ENCODE measurements at places on chromosomes 4 and X.
A peak's percentile ranks its signal among the peaks of the same experiment; 100 is the strongest.

DNA sequence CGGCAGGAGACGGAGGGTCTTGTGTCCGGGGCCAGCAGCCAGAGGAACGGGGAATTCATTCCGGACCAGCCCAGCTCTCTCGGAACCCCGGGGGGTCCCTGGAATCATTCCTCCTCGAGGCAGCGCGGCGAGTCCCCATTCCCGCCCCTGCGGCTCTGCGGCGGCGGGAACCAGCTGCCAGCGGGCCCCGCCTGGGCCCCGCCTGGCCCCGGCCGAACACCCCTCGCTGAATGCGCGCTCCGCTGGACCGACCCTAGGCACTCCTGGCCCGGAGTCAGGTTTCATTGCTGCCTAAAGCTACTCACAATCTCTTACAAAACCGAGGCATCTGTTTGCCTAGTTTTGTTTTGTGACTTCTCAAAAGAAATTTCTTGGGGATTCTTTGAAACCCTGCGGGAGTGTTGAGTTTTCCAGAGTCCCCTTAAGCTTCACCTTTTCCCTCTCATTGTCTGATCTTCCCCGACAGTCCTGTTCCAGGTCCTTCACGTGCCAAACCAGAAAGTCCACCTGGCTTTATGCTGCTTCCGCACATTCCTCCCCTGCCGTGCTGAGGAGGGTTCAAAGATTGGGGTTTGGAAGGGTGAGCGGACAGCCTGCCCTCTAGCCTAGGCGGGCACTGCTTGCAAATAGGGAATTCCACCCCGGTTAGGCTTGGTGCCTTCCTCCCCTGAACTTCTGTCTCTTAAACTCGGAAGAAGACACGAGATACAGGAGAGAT is 789 bp downstream of the ARHGAP10 start:
- peak; percentile 31 for DNase-seq

DNA sequence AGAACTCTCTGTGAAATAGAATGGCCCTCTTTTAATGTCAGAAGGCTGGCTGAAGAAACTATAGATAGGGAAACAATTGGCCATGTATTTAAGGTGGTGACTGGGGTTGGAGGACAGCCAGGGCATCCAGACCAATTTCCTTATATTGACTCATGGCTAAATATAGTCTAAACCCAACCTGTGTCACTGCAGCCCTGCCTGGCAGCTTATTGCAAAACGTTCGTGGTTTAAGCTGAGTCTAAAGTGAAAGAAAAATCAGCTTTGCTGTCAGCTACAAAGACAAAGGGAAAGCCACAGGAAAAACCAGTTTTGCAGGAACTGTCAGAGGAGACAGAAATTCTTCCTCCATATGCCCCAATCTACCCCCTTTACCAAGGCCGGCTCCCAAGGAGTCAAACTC is 902.8 kb upstream of the NDST4 start:
- DNase-seq, result peak; percentile 15

DNA sequence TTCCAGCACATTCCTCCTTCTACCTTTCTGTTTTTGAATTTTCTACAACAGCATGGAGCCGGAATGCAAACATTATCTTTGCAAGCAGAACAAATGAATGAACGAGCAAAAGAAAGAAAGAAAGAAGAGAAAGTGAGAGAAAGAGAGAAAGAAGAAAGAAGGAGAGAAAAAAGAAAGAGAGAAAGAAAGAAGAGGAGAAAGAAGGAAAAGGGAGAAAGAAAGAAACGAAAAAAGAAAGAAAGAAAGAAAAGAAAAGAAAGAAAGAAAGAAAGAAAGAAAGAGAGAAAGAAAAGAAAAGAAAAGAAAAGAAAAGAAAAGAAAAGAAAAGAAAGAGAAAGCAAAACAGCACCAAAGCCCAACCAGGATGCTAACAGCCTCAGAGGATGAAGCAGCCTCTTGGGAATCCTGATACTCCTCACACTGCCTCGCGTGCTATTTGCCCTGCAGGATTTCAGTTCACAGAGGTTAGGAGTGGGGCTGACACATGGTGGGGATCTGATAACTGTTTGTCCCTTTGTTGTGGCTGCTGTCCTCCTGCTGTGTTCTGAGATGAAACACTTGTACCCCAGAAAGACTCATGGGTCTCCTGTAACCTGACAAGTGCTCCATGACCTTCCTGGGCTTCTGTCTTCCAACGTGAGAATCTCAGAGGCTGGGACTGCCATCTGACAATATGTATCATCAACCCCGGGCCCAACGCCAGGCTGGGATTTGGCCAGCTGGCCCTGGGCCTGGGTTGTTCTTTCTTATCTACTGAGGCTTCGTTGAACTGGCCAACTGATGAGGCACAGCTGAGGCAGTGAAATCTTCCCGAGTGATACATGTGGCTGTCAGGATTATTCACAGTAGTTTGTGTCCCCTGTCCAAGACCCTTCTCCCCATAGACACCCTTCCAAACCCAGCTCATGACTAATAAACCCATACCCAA is 61.0 kb downstream of the SEPSECS start:
- peak; percentile 43 for DNase-seq

DNA sequence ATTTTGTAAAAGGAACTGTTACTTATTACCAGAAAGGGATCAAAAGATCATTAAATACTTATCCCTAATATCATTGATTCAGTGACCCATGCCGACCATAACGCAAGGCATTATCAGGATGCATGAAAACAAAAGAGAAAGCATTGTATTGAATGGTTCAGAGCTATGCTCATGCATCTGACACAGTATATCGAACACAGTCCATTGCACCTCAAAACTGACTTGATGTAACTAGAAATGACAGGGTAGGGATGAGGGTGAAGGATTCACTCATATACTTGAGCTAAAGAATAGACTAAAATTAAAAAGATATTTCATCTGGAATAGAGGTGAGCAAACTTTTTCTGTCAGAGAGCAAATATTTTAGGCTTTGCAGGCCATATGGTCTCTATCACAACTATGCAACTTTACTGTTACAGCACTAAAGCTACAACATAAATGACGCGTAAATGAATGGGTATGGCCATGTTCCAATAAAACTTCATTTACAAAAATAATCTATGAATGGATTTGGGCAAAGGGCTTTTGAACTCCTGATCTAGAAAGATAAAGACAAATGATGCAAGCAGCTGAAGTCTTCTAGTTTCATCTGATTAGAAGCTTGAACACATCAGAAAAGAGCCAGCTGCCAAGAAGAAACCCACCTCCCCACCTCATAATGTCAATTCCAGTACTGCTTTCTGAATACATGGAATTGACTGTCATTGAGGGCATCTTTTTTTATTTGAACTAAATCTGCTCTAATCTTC is 12.9 kb upstream of the SPP1 start:
- DNase-seq, result no peak

- no peak for DNase-seq
These were observed 325.5 kb downstream of the BCOR start for GRCh38 chrX:39772057-39772832.

- DNase-seq, result no peak
These were observed 341 bp upstream of the SLC2A9 start for GRCh38 chr4:10021653-10022023.

GRCh38 chr4:37953620-37954293 is 6.4 kb upstream of the PTTG2 start:
- DNase-seq, result no peak

DNA sequence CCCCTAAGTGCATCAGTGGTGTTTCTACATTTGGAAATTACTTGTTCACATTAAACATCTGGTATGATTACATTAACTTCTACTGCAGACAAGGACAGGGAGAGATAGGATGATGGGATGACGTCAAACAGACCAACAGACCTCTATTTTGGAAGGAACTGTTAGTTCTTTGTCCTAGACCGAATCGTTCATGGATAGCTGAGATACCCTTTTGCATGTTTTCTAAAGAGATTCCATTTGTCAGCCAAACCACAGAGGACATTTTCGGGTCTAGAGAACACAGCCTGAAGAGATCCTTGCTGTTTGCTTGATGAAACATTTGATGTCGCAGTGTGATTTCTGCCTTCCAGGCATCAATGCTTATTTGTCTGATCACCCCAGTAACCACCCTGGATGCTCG is 27.7 kb downstream of the CHST7 start:
- DNase-seq, result peak; percentile 54
